T-helper 1 cell (primary cell): ENCODE measurements at places on chromosomes 16 and 17.

GRCh38 chr16:2686912-2687507 is 4.7 kb downstream of the KCTD5 start:
- no peak for DNase-seq

- no peak for DNase-seq
Measured at GRCh38 chr17:64261417-64262145, 1.5 kb downstream of the TEX2 start.

- peak; percentile 59 for DNase-seq
Measured at GRCh38 chr17:75738218-75738802, 17.1 kb downstream of the ITGB4 start.

- no peak for DNase-seq
Measured at GRCh38 chr17:40034426-40035161, 19.4 kb downstream of the CSF3 start.

DNA sequence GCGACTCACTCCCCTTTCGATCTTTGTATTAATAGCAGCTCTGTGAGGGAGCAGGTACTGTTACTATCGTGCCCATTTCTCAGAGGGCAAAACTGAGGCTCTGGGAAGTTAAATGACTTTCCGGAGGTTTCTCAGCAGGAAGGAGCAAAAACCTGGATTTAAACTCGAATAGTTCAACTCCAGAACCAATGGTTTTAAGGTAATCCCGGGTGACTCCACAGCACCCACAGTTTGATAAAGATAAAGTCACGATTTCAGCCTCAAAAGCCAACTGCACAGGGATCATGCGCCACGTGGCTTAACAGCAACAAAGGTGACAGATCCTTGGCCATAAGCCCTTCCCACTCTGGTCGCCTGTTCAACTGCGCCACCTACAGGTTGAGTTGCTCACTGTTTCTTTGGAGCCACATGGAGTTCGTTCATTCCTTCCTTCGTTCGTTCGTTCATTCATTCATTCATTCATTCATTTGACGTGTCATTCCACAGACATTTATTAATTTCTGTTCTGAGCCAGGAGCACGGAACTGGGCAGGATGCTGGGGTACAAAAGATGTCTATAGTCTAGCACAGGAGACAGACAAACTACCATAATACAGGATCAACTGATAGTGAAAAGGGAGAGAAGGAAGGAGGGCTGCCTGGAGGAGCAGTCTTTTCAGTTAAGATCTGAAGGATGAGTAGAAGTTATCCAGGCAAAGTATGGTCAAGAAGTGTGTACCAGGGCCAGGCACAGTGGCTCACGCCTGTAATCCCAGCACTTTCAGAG is 134.8 kb downstream of the HS3ST2 start:
- DNase-seq: no peak

- DNase-seq: peak; percentile 85
Measured at GRCh38 chr16:30377812-30378235, 3.2 kb downstream of the MYL11 start.

GRCh38 chr16:6335072-6335471 is 997.6 kb upstream of the RBFOX1 start:
- DNase-seq: no peak

DNA sequence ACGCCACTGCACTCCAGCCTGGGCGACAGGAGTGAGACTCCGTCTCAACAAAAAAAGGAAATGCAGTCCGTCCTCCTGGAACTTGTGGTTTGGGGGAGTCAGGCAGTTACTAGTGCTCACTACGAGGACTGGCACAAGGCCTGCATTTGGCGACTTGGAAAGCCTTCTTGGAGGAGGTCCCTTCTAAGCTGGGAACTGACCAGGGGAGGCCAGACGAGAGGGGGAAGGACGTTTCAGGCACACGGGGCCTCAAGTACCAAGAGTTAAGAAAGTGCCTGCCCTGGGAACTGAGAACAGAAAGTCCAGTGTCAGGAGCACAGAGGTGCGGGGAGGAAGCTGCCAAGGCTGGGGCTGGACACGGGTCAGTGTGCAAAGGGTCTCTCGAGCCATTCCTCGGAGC is 89.9 kb downstream of the ABR start:
- DNase-seq: no peak

DNA sequence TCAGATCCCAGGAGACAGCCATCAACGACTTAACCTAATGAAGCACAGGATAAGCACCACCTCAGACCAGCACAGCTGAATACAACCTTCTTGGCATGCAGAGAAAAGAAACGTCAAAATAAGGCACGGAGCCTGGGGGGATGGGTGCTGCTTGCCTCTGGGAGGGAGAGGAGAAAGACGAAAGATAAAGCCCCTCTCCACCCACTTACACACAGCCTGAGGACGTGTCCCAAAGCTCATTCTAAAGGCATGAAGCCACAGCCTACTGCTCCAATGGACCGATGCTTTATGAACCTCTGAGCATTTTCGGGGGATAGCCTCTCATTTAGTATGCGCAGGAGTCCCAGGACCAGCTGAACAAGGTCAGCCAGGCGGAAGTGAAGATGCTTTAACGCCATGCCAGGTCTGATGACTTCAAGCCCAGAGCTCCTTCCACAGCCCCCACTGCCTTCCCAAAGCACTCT is 31.1 kb downstream of the ST3GAL2 start:
- DNase-seq: no peak

DNA sequence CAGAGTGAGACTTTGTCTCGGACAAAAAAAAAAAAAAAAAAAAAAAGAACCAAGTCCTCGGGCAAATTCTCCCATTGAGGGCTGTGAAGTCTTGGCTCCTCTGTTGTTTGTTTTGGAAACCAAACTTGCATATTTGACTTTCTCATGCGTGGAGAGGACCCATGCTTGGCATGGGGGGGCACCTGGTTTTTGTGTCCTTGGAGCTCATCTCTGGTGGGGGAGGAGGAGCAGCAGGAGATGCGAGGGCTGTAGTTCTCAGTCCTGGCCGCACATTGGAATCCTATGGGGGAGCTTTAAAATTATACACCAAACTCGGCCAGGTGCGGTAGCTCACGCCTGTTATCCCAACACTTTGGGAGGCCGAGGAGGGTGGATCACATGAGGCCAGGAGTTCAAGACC is 74.5 kb downstream of the ABCC6 start:
- no peak for DNase-seq

DNA sequence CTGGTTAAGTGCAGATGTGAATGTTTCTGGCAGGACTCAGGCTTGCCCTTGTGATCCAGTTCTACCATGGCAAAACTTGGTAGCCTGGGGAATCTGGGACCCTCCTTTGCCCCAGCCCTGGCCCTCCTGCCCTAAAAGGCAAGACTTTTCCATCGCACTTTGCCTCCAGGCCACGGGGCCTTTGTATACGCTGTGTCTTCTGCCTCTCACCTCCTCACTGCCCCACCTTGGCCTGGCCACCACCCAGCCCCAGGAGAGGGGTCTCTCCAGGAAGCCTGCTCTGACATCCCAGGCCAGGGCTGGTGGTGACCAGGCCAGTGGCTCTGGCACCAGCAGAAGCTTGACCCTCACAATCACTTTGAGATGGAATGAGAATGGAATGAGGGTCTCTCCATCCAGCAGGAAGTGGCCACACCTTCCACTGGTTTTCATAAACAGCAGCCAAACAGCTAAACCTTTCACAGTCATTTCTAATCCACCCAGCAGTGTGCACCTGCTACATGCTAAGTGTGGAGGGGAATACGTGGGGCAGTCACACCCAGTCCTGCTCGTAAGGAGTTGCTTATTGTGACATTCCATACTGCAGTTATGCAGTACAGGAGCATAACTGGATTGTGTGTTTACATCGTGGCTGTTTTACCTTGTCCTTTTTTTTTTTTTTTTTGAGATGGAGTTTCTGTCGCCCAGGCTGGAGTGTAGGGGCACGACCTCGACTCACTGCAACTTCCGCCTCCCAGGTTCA is 1.6 kb upstream of the MRPL38 start:
- no peak for DNase-seq

- DNase-seq: no peak
Measured at GRCh38 chr17:10429421-10430045, 7.8 kb upstream of the MYH8 start.

GRCh38 chr16:89944773-89945172 is 3.8 kb upstream of the DEF8 start:
- no peak for DNase-seq
